Stimulated activated CD4-positive, alpha-beta T cell treated with anti-CD3 and anti-CD28 coated beads, TNF-alpha, amount 100 ng/mL, for 24 hours (primary cell): ENCODE measurements at places on chromosomes 16 and 17.

- no peak for DNase-seq
Measured at GRCh38 chr17:64245218-64246145, 17.6 kb downstream of the TEX2 start.

DNA sequence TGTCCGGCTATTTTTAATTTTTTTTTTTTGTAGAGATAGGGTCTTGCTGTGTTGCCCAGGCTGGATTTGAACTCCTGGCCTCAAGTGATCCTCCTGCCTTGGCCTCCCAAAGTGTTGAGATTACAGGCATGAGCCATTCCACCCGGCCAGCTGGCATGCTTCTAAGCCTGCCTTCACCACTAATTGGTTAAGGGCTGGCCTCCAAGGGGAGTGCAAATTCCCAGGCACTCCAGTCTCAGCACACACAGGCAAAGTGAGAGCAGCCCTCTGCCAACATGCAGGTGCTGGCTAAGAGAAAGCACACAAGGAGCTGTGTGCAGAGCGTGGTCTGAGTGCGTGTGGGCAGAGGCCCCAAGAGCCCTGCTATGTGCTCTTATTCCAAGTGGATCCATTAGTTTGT, 149.8 kb upstream of the HS3ST2 start:
- DNase-seq, result no peak

DNA sequence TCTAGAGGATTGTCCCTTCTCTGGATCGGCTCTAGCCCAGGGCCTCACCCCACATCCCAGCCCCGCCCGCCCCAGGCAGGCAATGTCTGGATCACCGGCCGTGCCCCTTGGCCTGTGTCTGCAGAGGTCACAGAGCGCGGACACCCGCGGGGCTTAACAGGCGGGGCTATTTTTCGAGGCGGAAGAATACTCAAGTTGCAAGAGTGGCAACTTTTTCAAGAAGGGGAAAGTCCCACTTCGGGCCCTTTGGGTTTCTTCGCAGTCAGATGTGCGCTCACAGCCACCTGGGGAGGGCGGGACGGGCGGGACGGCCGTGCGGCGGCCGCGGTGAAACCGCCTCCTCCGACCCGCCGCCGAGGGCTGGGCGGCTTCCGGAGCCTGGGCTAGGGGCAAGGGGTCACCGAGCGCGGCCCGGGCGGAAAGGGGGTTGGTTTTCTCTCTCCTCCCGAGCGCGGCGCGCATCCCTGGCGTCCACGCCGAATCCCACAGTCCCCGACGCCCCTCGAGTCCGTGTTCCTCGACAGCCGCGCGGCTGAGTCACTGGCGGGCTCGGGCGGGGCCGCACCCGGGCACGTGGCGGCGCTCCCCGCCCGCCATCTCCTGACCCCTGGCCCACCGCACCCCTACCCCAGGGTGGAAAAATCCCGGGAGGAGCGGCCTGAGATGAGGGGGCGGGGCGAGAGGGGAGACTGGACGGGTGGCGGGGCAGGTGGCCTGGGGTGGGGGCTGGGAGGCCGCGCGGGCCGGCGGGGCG, 1.2 kb upstream of the PFN1 start:
- DNase-seq, result peak; percentile 82

GRCh38 chr17:80212962-80213642, 7.0 kb downstream of the SGSH start:
- DNase-seq, result no peak

GRCh38 chr16:50474138-50474537, 74.1 kb upstream of the NKD1 start:
- DNase-seq, result no peak

GRCh38 chr17:74243013-74243755, 29.8 kb downstream of the TTYH2 start:
- no peak for DNase-seq

DNA sequence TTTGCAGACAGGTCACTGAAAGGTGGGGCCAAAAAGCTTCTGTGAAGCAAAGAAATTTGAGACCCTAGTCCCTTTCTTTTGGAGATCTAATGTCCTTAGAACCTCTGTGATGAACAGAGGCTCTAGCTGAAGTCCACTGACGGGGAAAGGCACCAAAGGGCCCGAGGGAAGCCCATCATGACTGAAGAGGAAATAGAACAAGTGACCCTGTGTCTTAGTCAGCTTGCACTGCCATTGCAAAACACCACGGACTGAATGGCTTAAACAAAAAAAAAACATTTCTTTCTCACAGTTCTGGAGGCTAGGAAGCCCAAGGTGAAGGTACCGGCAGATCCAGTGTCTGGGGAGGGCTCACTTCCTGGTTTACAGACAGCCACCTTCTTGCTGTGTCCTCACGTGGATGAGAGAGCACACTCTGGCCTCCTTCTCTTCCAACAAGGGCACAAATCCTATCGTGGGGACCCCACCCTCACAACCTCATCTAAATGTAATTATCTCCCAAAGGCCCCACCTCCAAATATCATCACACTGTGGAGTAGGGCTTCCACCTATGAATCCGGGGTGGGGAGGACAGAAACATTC, 24.3 kb upstream of the ASGR2 start:
- DNase-seq, result no peak

GRCh38 chr17:77440560-77440981, 299.8 kb downstream of the SEC14L1 start:
- no peak for DNase-seq

- DNase-seq, result no peak
Measured at GRCh38 chr17:74990581-74991105, 3.2 kb downstream of the CDR2L start.

DNA sequence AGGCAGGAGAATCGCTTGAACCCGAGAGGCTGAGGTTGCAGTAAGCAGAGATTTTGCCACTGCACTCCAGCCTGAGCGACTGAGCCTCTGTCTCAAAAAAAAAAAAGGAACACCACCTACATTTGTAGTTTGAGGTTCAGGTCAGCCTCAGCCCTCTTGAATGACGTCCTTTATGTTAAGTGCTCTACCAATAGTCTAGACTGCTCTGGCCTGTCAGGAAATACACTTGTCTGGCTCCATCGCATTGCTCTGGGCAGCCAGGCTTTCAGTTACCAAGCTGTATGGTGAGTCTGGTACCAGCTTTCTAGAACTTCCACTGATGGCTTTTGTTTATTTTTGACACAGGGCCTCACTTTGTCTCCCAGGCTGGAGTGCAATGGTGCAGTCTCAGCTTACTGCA, 11.4 kb downstream of the SOCS7 start:
- DNase-seq, result no peak

DNA sequence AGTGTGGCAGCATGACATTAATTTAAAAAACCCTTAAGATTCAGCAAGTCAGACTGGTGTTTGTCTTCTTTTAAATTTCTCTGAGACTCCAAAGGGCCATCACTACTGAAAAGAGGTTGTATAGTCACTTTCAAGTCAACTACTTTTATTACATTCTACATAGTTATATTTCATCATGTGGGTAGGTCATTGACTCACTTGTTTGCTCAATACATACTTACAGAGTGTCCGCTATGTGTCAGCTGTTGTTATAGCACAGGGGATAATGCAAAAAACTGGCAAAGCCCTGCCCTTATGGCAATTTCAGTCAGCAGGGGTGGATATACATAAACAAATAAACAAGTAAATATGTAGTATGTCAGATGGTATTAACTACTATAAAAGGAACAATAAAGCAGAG, 2.5 kb upstream of the MYH4 start:
- DNase-seq, result no peak

GRCh38 chr17:57305908-57306504, 49.7 kb downstream of the MSI2 start:
- DNase-seq, result no peak

DNA sequence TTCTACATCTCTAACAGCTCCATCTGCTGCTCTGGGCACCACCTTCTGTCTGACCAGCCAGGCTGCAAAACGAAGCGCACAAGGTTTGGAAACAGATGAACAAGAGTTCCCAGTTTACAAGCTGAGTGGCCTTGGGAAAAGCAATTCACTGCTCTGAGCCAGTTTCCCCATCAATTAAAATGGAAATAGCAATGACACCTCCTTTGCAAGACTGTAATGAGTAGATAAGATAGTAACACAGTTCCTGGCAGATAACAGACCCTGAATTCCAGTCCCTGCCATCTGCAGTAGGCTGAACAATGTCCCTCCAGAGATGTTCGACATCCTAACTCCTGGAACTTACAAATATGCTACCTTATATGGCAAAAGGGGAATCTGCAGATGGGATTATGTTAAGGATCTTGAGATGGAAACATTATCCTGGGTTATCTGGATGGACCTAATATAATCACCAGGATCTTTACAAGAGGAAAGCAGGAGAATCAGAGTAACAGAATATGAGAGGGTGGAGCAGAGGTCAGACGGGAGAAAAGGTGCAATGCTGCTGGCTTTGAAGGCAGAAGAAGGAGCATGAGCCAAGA, 27.9 kb downstream of the CPPED1 start:
- DNase-seq, result no peak

DNA sequence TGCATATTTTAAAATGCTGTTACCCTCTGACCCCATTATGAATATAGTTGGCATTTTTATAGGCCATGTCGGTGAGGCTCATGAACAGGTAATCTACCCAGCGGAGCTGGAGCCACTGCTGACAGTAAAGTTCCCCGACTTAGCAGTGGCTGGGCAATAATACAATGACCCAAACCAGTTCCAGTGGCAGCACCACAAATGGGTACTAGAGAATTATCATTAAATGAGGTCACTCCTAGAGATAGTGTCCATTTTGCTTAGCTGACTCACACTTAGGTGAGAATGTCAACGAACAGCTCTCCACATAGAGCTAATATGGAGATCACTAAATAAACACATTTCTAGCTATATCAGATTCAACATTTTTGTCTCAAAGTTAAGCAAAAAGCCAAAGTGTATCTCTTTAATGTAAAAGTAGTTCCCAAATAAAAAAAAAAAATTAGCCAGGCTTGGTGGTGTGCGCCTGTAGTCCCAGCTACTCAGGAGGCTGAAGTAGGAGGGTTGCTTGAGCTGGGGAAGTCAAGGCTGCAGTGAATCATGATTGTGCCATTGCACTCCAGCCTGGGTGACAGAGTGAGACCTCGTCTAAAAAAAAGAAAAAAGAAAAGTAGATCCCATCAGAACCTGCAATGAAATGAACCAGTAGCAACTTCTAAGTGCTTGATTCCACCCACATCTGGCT, 7.4 kb downstream of the MYO1D start:
- no peak for DNase-seq

DNA sequence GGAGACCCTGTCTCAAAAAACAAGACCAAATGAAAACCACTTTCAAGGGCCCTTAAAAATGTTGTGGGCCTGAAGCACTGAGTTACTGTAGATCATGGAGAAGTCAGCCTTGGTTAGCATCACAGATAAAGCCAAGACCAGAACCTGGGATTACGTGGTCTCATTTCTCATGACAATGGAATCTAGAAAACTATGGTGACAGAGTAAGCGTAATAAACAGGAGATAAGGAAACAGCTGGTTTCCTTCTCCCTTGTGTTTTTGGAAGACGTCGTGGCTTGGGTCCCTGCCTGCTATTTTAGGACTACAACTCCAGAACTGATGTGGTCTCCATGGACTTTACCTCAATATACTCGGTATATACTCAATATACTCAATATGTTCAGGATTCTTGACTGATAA, 180.7 kb upstream of the ZFHX3 start:
- no peak for DNase-seq

DNA sequence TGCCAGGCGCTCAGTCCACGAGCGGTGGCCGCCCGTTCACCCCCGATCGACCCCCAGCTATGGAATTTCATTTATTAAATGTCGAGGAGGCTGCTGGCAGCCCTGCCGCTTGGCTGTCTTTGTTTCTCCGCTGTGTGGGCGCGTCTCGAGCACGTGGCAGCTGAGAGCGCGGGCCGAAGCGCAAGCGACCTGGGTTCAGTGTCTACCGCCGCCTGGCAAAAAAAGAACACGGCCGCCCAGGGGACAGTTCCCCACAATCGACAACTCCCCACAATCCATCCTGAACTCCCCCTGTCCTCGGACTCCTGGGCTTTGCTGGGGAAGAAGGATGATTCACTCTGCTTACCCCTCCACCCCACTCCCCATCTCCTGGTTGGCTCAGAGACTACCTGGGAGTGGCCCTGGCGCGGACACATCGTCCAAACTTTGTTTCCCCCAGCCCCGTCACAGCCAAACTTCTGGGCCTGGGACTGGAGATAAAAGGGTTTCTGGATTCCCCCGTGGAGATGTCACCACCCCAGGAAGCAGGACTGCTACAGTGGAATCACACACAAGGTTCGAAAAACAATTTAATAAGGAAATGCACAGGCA, 1.7 kb upstream of the ANKRD13B start:
- DNase-seq, result no peak

DNA sequence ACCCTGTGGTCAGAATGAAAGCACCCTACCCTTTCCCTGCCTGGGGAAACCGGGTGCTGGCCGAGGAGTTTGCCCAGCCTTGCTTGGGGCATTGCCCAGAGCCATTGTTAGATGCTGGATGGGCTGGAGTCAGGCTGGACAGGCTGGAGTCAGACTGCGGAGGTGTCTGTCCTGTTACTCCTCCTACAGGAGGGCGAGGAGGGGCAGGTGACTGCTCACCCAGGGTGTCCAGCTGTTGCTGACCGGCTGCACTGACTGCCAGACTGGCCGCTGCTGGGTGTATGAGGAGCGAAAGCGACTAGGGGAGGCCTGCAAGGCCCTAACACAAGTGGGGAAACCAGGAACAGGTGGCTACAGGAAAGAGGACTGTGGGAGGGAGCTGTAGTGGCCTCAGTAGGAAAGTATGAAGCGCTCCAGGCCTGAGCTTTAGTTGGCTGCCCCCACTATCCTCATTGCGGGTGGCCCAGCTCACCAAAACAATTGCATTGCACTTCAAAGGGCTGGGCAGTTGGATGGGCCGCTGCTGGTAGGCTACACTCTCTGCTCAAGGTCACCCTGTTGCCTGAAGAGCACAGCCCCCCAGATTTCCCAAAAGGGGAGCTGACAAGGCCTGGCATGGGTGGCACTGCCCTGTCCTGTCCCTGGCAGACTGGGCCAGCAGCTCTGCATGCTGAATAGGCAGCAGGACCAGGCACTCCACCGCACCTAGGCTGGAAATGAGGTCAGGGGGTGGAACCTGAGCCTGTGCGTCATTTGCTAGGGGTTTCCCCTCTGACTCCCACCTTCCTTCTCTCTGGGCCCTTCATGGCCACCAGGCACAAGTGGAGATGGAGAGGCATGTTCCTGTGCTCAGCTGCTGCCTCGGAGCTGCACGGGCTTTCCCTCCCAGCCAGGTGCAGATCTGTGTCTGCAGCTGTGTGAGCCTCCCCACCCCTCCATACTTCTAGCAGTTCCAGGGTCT, 18.4 kb downstream of the LDHD start:
- peak; percentile 53 for DNase-seq

- DNase-seq, result no peak
Measured at GRCh38 chr17:40345994-40346764, 18.4 kb downstream of the GJD3 start.

DNA sequence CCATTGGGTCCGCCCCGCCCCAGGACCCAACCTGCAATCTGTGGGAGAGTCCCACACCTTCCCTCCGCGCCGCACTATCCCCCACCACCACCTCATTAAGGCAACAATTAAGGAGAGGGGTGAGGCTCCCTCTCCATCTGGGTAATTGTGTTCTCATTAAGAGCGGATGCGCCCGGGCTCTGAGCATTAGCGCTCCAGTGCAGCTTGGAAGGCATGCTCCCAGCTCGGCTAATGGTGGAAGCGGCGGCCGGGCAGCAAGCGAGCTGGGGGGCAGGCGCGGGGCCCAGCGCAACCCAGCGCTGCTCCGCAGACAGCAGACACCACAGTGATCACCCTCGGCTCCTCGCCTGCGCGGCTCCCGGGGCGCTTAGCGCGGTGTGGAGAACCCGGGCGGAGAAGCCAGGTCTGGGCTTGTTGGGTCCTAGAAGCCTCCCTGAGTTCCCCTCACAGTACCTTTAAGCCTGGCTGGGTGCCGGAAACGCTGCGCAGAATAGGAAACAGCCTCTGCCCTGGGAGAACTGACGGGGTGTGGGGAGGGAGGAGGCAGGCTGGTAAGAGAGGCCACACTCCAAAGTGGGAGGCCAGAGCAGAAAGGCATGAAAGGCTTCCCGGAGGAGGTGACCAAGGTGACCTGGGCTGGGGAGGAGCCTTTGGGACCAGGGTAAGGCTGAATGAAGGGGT, 6.4 kb downstream of the CBLN1 start:
- DNase-seq, result no peak
